ENCODE measurements at places on chromosomes 13 and 19.

DNA sequence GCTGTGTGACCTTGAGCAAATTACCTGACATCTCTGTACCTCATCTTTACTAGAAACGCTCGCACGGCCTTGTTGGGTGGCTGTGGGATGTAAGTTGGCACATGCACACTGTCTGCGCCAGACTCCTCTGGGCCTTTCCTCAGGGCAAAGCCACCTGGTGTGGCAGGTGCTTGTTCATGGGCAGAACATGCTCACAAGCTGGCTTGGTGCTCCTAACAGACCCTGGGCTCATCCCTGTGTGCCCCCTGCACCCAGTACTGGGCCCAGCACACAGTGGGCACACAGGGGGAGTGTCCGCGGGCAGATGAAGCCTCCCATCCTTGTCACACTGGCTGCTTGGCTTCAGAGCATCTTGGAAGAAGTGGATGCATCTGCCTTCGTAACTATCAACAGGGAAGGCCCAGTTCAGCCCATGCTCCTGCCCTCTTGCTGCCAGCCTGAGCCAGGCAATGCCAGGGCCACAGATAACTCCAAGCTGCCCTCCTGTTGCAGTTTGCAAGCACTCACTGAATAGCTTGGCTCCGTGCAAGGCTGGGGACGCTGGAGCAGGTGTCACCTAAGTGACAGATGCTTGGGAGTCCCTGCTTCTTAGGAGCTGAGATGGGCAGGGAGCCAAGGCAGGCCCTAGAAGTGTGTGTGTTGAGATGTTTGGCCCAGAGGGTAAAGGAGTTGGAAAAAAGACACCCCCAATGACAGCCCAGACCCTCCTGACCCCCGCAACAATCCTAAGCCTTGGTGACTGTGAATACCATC lies 123.9 kb downstream of the TUBA3C start:
- DNase-seq = no peak

- no peak for DNase-seq
Observed at GRCh38 chr19:42380155-42380554, 9.9 kb downstream of the CNFN start.

- no peak for DNase-seq
Observed at GRCh38 chr19:39021063-39021462, 11.3 kb downstream of the FBXO27 start.

GRCh38 chr13:91142572-91142971 lies 204.9 kb upstream of the MIR17HG start:
- DNase-seq = peak; percentile 23

DNA sequence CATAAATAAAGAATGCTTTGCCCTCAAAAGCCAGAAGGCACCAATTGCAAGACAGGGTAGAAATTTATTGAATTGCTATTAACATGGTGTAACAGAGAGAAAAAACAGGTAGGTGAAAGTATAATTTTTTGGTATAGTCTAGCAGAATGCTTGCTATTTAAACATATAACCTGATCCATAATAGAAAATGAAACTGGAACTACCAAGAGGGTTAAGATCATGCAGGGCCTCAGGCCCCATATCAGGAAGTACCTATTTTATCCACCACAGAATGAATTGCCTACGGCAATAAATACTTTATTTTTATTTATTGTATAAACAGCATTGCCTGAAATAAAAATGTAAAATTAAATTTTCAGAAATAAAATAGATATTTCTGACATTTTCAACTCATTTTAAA lies 159.5 kb downstream of the PRR20E start:
- no peak for DNase-seq

- no peak for DNase-seq
Observed at GRCh38 chr13:88552966-88553365, 881.8 kb downstream of the SLITRK5 start.

- no peak for DNase-seq
Observed at GRCh38 chr19:51714848-51715247, 8.9 kb downstream of the HAS1 start.

DNA sequence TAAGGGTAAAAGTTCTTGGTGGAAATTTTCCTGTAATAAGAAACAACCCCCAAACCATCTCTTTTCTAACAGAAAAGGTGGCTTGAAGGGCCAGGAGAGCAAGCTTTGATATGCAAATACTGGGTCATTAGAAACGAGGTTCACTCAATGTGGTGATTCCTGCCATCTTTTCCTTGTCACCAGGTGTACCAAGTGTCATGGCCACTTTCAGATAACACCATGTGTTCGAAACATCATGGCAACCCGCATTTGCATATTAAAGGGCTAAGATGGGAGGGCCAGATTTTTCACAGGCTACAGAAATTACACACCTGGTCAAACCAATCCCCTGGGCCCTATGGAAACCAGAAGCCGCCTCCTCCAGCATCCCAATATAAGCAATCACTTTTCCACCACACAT lies 15.3 kb downstream of the LGALS16 start:
- DNase-seq = no peak

DNA sequence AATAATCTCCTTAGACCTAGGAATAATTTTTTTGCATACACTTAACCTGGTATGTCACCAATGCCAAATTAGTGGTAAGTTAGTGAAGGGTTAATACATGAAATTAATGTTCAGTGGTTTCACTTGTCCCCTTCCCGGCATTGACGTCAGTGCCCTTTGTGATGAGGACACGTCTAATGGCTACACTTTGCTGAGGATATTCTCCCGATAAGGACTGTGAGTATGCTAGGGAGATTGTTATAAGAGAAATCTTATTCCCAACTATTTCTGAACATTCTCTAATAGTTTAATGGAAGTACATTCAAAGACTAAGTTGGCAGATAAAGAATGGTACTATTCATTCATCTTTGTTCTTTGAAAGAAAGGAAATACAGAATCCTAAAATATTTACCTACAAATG lies 102.4 kb downstream of the TNFRSF19 start:
- DNase-seq = no peak

GRCh38 chr13:73924607-73925006 lies 209.6 kb downstream of the KLF12 start:
- DNase-seq = no peak

- no peak for DNase-seq
Observed at GRCh38 chr19:42538841-42539709, 10.8 kb upstream of the CEACAM1 start.

DNA sequence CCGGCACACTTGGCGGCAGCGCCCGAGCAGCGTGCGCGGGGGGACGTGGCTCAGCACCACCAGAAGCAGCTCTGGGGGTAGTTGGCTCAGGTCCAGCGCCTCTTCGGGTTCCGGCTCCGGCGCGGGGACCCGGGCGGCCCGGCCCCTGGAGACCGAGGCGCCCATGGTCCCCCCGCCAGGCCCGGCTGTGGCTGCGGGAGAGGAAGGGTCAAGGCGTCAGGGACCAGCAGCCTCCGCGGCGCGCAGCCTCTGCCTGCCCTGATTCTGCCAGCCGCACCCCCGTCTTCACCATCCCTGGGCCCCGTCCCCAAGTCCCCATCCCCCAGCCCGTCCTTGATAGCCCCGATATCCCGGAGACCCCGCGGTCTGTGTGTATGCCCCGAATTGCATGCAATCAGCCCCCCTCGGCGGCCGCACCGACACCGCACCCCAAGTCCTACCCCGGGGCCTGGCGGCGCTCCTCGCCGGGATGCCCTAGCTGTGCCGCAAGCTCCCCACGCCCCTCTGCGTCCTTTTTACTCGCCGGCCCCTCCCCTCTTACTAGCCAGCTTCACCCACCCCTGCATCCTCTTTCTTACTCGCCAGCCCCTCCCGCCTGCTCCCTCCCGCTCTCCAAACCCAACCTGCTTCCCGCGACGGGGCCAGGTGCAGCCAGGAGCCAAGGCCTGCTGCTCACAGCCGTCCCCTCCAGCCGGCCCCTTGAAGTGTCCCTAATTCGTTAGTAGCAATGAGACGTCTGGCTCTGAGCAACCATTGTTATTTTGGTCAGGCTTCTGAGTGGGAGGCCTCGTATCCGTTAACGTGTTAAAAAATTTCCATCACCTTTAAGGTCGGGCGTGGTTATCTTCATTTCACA lies at the start of gene FBXO27:
Gene FBXO27, minus strand, starts transcription at position 487 of the 856 bp plus-strand sequence. Its CDS starts 322 bp downstream, at position 165.
- no peak for DNase-seq

GRCh38 chr13:52097197-52097596 lies 31.7 kb downstream of the NEK5 start:
- no peak for DNase-seq

DNA sequence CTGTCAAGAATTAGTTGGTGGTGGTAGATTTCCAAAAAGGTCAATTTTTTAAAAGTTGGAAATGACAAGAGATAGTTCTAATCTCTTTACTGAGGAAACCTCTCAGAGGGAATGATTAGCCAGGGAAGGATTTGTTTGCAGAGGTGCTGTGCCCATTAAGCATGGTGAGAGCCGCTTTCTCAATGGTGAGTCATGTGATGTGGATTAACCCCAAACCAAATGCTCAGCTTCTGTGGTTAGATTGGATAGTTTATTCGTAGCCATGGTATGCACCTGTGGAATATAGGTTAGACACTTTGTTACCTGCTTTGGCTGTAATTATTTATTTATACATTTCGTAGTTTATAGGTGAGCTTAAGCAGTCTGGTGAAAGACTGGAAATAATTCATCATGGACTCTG lies 7.1 kb downstream of the HNRNPM start:
- DNase-seq = peak; percentile 15

DNA sequence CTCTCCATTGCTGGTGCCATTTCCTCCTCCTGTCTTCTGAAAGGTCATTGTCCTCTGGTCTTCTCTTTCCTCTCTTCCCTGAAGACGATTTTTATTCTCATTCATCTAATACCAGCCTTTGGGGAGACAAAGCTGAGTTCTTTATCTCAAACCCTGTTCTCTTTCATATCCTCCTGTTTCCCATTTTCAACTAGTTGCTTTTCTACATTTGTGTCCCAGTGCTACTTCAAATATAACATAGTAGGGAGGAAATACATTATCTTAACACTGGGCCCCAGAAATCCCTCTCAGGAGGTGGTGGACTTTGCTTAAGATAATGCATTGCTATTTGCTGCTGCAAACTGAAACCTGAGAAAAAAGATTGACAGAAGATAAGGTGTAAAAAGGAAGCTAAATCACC lies 159.1 kb downstream of the HS6ST3 start:
- DNase-seq = no peak

DNA sequence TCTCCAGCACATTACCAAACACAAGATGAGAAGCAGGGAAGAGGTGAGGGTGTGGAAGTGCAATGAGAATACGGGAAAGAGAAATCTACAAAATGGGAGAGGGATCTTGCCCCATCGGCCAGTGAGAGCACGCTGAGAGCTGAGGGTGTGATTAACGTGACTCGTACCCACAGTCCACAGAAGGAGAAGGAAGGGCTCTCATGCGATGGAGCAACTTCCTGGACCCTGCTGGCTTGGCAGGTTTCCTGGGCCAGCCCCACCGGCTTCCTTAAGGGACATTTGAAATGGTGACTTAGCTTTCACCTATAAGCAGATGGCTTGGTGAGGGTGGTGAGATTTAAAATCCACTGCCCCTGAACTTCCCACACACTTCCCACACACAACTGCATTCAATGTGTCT lies 740.1 kb downstream of the UQCRFS1 start:
- DNase-seq = no peak

GRCh38 chr19:53908935-53909415 lies at the start of gene CACNG7:
TSS of gene CACNG7 (plus strand) at chr19:53909278. CDS start at chr19:53912832, 3,554 bp downstream.
- DNase-seq = peak; percentile 72

- DNase-seq = peak; percentile 60
Observed at GRCh38 chr19:50890422-50891252, 17.4 kb downstream of the KLK2 start.

GRCh38 chr13:40124633-40125015 lies 469.2 kb downstream of the COG6 start:
- no peak for DNase-seq

DNA sequence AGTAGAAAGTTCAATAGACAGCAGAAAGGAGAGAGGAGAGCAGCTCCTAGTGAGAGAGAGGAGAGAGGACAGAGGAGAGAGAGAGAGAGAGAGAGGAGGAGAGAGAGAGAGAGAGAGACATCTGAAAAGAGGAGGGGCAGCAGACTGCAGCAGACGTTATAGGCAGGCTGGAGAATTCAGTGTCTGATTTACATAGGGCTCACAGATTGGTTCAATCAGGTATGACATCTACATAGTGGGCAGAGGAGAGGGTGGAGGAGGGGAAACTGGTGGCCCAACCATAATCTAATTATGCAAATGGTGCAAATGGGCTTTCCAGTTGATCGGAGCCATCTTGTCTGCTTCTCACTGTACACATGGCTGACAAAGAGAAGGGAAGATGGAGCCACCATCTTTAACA lies 221.3 kb upstream of the TRPC4 start:
- no peak for DNase-seq

DNA sequence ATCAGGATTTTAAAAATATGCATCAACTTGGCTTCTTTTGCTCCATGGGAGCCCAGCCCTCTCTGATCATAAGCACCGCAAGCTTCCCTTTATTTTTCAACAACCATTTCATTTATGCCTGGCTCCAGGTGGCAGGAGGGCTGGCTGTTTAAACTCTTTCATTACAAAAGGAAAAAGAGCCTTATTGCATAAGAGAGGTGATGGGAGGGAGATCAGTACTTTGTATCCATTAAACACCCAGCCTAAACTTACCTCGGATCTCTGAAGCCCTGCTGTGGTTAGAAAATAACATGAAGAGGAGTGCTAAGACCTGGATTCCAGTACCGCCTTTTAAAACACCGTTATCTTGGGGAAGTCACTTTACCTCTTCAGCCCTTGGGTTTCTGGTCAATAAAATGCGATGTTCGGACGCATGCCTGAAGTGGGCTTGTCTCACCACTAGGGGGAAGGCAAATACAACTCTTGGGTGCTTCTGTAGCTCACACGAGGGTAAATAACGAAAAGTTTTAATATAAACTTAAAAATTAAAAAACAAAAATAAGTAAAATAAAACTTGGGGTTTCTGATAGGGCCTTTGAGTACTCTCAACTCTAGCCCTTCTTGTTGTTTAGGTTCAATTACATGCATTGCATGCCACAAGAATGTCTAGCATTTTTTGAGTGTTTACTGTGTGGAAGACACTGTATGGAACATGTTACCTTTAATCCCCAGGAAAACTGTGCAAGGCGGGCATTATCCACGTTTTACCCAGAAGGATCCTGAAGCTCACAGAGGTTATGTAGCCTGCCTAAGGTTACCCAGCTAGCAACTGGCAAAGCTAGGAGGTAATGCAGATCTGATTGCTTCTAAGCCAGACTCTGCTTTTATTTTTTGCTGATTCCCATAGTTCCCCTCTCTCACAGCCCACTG lies 240.3 kb downstream of the LMO7 start:
- DNase-seq = peak; percentile 50

DNA sequence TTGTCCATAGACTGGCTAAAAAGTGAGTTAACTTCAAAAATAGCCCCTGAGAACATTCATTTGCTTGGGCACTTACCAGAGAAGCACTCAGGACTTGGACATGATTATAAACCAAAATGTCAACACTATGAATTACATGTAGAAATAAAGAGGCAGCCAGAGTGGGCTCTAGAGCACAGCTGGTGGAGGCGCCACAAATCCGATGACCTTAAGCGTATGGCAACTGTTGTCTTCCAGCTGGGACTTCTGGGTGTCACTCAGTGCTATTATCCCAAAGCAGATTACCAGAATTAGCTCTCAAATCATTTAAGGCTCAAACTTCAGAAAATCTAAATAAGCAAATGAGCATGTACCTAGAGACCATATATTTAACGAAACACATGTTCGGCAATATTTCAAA lies 1255.5 kb upstream of the SLC10A2 start:
- no peak for DNase-seq

All from urothelium cell line (cell line).